ENCODE measurements at places on chromosomes 1 and 21.

DNA sequence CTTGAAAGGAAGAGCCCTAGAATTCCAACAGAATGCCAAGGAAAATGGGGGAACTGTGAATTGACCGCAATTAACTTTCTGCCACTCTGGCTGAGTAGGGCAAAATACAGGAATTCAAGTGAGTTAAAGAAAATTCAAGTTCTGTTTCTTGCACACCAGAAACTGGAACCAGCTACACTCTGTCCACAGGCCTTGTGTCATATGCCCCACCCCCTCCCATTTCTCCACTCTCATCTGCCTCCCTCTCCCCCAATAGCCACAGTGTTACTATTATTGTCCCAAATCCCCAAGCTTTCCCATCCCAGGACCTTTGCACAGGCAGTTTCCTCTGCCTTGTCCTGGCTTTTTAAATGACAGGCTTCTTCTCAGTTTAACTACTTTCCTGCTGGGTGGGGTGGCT, 4.3 kb upstream of the STK40 start:
- no peak for DNase-seq

- DNase-seq, result no peak
Observed at GRCh38 chr1:156285437-156285836, 1.3 kb downstream of the TMEM79 start.

DNA sequence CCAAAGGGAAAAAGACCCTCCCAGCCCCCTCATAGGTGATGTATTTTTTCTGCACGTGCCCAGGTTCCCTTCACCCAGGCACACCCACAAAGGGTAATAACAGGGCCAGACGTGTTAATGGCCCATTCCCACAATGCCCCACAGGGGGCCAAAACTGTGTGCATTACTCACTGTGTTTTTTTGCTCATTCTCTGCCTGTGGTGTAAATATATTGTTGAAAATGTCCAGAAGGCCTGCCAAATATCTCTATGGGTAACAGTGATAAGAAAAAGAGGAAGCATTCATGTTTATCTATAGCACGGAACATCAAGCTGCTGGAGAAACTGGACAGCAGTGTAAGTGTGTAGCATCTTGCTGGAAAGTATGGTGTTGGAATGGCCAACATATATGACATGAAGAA, 21.9 kb downstream of the RHEX start:
- no peak for DNase-seq

GRCh38 chr1:176858433-176858916, 306.0 kb downstream of the ASTN1 start:
- DNase-seq, result no peak

GRCh38 chr1:26839339-26839722, 12.8 kb downstream of the ZDHHC18 start:
- DNase-seq, result no peak

DNA sequence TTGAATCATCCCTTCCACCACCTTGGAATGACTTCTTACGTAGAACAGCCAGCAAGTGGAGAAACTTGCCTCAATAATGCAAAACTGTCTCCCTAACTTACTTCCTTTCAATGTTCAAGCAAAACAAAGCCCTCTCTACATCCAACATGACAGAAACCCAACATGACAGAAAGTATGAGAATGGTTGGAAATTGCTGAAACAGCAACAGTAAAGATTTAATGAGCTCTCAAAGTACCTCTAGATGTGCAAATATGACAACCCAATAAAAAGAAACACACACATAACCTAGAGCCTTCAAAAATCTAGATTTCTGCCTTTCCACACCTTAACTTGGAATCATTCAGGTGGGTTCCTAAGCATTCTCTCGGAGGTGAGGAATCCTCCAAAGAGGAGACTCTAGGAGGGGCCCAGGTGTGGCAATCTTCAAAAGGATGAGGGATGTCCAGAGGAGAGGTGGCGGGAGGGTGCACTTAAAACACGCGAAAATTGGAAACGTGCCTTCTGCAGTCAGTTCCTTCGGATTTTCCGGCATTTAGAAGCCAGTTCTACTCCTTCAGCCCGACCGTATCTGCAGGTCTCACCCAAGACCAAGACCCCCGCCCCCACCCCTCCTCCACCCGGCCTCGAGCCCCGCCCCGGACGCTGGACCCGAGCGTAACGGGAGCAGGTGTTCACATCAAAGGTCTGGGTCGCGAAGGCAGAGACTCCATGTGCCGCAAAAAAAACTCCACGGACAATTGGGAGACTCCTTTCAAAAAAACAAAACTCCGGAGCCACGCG, 996 bp upstream of the MGST3 start:
- no peak for DNase-seq

DNA sequence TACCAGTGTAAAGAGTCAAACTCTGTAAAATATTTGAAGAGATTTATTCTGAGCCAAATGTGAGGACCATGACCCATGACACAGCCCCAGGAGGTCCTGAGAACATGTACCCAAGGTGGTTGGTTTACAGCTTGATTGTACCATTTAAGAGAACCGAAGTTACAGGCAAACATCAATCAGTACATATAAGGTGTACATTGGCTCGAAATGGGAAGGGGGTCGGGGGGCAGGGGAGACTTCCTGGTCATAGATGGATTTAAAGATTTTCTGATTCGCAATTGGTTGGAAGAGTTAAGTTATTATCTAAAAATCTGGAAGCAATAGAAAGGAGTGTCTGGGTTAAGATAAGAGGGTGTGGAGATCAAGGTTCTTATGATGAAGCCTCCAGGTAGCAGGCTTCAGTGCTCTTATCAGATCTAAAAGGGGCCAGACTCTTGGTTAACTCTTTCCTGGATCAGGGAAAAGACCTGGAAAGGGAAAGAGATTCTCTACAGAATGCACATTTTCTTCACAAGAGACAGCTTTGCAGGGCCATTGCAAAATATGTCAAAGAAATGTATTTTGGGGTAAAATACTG, 47.5 kb upstream of the NTPCR start:
- no peak for DNase-seq

DNA sequence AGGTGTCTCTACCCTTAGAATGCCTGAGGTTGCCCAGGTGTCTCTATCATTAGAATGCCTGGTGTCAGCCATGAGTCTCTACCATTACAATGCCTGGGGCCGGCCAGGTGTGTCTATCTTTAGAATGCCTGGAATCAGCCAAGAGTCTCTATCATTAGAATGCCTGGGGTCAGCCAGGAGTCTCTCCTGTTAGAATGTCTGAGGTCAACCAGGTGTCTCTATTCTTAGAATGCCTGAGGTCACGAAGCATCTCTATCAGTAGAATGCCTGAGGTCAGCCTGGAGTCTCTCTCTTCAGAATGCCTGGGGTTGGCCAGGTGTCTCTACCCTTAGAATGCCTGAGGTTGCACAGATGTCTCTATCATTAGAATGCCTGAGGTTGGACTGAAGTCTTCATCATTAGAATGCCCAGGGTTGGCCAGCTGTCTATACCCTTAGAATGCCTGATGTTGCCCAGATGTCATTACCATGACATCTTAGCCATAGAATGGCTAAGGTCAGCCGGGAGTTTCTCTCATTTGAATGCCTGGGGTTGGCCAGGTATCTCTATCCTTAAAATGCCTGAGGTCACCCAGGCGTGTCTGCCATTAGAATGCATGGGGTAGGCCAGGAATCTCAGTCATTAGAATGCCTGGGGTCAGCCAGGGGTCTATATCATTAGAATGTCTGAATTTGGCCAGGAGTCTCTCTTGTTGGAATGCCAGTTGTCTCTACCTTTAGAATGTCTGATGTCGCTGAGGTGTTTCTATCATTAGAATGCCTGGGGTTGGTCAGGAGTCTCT, 44.0 kb downstream of the RNF187 start:
- no peak for DNase-seq

GRCh38 chr1:40384887-40385286, 11.4 kb downstream of the SMAP2 start:
- DNase-seq, result no peak

DNA sequence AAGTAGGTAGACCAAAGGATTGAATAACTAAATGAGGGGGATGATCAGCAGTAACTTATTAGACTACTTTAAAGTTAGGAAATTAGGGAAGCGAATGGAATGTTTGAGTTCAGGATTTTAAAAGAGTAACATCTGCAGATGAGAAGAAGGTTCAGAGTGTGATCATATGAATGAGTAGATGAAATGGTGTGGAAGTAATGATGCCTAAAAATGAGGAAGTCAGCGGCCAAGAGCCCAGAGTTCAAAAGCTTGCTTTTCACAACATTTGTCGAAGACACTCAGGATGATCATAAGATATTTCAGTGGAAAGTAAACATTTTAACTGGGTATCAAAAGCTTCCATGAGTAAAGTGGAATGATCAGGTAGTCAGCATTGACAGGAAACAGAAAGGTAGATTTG, 299.4 kb downstream of the LRRIQ3 start:
- no peak for DNase-seq

DNA sequence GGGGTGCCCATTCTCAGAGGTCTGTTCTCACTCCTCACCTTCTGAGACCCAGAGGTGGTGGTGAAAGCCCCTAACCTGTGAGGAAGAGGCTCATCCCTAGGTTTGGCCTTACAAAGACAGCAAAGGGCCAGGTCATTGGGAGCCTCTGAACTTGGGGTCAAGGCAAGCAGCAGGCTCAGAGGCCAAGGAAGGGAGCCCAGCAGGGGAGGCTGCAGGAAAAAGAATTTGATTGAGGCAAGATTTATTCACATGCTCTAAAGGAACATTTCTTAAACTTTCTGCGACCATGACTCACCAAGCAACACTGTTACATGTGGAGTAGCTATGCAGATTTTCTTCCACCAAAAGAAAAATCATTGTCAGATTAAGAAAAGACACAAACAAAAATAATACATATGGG, 132.5 kb upstream of the SYT6 start:
- no peak for DNase-seq

- no peak for DNase-seq
Observed at GRCh38 chr1:62732331-62732730, 44.1 kb upstream of the DOCK7 start.
